ENCODE measurements at places on chromosomes 1 and 21.

- no peak for DNase-seq
Observed at GRCh38 chr1:174966008-174966572, 33.7 kb upstream of the CACYBP start.

- peak; percentile 26 for DNase-seq
Observed at GRCh38 chr1:230127105-230128054, 60.3 kb downstream of the GALNT2 start.

GRCh38 chr1:94440088-94440487 lies 21.9 kb downstream of the ABCD3 start:
- no peak for DNase-seq

GRCh38 chr1:59445040-59445439 lies 148.1 kb downstream of the FGGY start:
- no peak for DNase-seq

GRCh38 chr1:10640843-10641553 lies 155.4 kb downstream of the CASZ1 start:
- no peak for DNase-seq

- no peak for DNase-seq
Observed at GRCh38 chr1:6485168-6486101, 6.0 kb downstream of the PLEKHG5 start.

- no peak for DNase-seq
Observed at GRCh38 chr1:41222496-41222895, 19.6 kb downstream of the SCMH1 start.

- no peak for DNase-seq
Observed at GRCh38 chr1:164619006-164619784, 60.2 kb downstream of the PBX1 start.

- no peak for DNase-seq
Observed at GRCh38 chr1:78645723-78646122, 3.9 kb upstream of the IFI44 start.

- DNase-seq, result no peak
Observed at GRCh38 chr1:231951374-231951773, 324.8 kb downstream of the DISC1 start.

GRCh38 chr21:43634618-43635017 lies 24.7 kb downstream of the HSF2BP start:
- no peak for DNase-seq

- DNase-seq, result no peak
Observed at GRCh38 chr1:5970610-5971273, 21.5 kb downstream of the NPHP4 start.

DNA sequence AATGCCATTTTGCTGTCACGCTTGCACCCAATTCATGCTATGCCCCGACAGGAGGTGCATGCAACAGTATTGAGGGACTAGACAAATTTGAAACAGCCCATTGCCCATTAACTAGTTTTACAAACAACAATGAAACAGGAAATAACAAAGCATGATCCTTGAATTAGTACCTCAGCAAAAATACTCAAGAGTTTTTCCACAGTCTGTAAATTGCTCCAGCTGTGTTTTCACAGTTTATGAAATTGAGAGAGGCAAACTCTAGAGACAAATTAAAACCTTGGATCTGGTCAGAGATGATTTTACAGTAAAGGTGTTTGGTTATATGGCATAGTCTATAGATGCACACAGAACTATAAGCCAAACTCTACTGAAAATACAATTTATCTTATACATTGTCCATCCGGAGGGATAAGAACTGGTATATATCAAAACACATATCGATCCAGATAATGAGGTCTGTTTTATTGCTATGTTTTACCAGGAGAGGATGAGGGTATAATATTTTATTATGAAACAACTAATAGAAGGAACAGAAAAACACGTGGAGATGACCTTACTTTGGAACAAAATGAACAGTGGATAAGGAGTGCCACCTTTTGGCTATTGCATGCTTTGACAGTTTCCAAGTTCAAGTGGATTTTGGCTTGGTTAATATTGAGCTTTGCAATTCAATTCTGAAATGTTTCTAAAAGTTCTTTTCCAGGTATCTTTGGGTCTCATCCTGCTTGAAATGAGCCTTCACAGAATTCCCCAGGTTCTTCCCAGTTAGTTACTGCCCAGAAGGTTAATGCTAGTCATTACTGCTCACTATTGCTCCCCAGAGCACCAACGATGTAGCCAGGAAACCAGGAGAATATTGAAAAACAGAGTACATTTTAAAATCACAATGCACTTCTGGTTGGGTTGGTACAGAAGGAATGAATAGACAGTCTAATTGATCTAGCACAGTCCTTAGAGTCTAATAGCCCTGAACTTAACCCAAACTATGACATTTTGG lies 45.7 kb downstream of the ZC3H11B start:
- DNase-seq, result no peak

- no peak for DNase-seq
Observed at GRCh38 chr21:38938343-38938742, 132.6 kb downstream of the ETS2 start.

- no peak for DNase-seq
Observed at GRCh38 chr1:113252166-113252565, 138.1 kb upstream of the MAGI3 start.

GRCh38 chr1:162003830-162004215 lies 19.8 kb downstream of the OLFML2B start:
- DNase-seq, result no peak

GRCh38 chr1:155026588-155026987 lies 7.0 kb downstream of the DCST2 start:
- DNase-seq, result no peak

DNA sequence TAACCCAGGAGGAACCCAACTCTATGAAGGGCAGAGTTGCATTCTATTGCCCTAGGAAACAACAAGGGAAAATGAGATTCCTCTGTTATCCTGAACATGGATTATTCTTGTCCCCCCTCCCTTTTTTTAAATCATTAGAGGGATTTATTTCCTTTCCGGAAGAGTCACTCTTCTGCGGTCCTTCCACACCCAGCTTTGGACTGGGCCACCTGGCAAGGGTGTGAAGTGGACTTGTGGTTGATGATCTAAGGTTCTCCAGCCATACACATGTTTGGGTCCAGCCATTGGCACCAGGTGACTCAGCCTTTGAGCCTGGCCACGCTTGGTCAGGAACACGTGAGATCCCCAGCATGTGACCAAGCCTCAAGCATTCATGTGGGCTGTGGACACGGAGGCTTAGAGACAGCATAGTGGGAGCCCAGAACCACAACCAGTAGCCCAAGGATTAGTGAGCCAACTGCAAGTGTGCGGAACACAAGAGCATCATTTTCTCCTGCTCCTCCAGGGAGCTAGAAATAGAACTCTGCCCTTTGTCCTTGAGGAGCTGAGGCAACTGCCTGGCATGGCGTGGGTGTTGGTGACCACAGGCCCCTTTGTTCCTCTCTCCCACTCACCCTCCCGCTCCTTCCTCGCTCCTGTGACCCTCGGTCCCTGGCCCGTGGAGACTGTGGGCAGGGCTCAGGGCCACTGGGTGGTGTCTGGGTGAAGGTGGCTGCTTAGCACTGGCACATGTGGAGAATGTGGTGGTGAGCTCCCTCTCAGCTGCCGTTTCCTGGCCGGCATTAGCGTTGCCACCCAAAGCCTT lies 50.1 kb downstream of the NENF start:
- no peak for DNase-seq

GRCh38 chr1:29708796-29709703 lies 472.7 kb downstream of the PTPRU start:
- DNase-seq, result no peak

DNA sequence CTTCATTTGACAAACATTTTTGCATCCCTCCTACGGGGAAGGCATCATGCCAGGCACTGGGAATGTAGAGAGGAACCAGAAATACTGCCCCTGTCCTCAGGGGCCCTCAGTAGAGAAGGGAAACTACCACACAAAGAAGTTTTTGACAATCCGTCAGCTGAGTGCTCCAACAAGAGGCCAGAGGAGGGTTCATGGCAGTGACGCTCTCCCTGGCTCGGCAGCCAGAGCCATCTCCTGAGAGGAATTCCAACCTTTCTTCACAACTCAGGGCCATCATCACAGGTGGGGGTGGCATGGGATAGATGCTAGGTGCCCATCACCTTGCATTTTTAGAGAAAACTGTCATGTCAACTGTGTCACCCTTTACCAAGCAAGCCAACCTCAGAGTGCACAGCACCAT lies 154.1 kb downstream of the HIVEP3 start:
- no peak for DNase-seq

DNA sequence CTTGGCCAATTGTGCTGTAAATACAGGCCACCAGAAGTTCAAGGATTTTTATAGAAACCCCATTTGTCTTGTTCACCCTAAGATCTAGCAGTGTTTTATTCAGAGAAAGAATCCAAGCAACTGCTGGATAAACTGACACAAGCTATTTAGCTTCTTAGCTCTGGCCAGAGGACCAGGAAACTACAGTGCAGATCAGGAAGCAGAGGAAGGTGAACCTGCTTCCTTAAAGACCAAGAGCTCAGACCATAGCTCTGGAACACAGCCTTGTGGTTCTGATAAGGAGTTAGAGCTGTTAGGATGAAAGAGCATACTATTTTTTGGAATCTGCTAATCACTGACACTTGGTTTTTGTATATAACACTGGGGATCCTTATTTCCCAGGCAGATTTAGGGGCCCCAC lies 5.2 kb upstream of the CCDC17 start:
- no peak for DNase-seq

GRCh38 chr21:33850985-33851384 lies 64.6 kb downstream of the ATP5PO start:
- DNase-seq, result no peak

GRCh38 chr1:214541206-214541605 lies 10.2 kb downstream of the PTPN14 start:
- DNase-seq, result no peak

DNA sequence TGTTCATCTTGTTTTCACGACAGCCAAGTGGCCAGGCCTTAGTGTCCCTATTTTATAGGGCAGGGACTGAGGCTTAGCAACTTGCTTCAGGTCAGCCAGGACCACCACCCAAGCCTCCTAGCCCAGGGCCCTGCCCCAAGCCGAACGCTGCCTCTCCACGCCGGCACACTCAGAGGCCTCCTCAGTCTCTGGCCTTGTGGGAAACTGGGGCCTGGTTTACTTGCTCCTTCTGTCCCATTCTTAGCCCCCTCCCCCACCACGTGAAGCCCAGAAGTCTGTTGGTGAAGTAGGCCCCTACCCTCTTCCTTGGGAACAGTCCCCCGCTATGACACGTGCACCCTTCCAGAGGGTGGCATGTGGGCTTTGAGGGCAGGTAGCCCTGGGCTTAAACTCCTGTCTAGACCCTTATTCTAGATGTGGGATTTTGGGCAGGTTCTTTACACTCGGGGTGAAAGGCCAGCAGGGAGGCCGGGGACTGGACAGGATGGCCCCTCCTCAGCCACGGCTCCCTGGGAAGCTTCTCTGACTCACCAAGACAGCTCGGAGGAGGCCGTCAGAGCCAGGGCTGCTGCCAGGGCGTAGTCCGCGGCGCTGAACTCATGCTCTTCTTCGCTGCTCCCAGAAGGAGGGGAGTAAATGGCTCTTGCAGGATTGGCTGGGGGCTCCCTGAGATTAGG lies 4.3 kb downstream of the MYOM3 start:
- no peak for DNase-seq

GRCh38 chr1:41640756-41641474 lies 156.4 kb upstream of the EDN2 start:
- no peak for DNase-seq

- DNase-seq, result no peak
Observed at GRCh38 chr1:53543778-53544695, 84.8 kb downstream of the DMRTB1 start.

GRCh38 chr1:21899987-21900386 lies 37.1 kb downstream of the HSPG2 start:
- DNase-seq, result no peak

- no peak for DNase-seq
Observed at GRCh38 chr1:223718850-223719249, 6.5 kb downstream of the CAPN2 start.

DNA sequence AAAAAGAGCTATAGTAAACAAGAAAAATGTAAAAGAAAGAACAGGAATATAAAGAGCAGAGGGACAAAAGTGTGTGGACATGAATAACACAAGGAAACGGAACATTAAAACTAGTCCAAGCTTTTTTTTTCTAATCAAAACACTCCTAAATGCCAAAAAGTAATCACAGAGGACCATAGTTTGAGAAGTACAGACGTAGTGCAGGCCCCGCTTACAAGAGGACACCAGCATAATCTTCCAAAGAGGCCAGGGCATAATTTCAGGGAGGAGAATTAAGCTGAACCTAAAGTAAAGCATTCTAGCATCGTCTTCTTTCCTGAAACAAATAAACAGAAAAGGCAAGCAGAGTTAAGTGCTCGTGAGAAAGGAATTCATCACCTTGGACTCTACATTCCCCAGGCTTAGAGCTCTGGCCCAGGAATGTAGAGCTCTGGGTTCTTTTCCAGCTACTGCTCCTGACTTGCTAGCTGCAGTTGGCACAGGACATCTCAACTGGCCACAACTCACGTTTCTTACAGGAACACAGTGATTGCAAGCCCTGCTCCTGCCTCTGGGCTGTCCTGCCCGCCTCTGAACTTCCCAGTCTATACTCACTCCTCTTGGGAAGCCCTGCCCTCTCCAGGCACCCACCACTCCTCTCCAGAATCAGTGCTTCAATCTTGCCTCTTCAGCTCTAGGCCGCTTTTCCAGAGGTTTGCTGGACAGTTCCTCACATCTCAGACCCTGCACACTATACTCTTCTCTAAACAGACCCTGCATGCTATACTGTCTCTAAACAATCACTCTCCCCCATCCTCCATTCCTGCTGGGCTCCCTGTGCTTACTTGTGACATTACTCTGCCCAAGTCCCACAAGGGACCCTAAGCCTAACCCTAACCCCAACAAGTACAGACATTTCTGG lies 9.8 kb downstream of the RGS8 start:
- DNase-seq, result no peak

DNA sequence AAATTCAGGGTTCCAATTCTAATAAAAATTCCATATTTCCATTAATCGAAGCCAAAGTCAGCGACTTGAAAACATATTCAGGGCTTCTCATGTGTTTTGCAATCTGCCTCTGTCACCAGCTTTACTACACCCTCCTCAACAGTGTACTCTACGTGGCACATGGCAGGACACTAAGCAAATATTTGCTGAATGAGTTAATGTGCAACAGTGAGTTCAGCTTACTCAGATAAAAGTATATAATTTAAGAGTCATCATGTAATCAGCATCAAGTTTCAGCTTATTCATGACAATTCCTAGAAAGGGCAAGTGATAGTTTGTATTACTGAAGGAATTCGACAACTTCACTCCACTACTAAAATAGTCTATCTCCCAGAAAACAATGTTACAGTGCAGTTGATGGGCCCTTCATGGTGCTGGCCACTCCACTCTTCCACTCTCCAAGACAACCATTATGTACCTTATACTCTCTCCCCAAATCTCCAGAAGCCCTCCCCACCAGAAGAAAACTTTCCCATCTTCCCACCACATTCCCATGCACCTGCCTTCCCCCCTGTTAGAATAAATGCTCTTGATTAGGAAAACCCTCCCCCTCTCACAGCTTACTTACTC lies 97.3 kb downstream of the TTLL7 start:
- DNase-seq, result no peak

- no peak for DNase-seq
Observed at GRCh38 chr1:28110555-28110954, 22.1 kb upstream of the EYA3 start.

DNA sequence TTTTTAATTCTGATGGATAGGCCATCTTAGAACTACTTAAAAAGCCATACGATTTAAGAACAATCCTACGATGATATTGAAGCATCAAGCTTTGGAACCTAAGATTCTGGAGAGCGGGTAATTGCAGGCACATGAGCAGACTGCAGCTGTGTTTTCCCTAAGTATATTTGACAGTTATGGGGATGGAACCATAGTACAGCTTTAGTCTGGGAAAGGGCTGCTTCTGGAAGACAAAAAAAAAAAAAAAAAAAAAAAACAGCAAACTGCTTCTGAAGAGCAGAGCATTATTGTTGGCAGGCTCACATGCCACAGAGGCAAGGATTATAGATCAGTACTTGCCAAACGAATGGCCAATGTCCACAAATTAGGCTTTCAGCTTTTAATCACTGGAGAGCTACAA lies 1618.7 kb downstream of the AMY1C start:
- no peak for DNase-seq
